Activated T-cell treated with anti-CD3 and anti-CD28 coated beads, Interleukin-2, amount 50 U/mL, for 72 hours (primary cell): ENCODE measurements at places on chromosomes 13 and 19. TPM values are rescaled to one million over a fixed set of nuclear protein-coding genes. Genes with fewer than 3 reads are reported as not detected.

Gene TPTE2
- total RNA-seq, result 0.30 TPM

Gene HNRNPA1L2
- total RNA-seq, result 12.3 TPM

DNA sequence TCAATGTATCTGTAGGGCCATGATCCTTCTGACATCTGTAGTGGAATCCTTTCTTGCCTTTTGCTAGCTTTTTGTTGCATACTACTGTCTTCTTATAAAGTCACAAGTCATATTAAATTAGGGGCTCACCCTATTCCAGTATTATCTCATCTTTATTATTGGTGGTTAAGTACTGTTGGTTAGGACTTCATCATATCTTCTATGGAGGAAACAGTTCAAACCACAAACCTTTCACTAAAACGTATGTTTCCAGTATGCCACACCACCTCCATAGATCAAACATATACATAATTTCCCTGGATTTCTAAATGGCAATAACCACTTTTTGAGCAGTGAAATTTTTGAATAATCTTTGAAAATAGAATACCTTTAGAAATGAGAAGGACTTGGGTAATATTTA lies 62.8 kb upstream of the PCDH9 start:
- no peak for DNase-seq

- peak; percentile 76 for DNase-seq
These were observed 1.2 kb downstream of the ZFP36 start for GRCh38 chr19:39407660-39408391.

- DNase-seq, result no peak
These were observed 134.7 kb downstream of the MTUS2 start for GRCh38 chr13:28954810-28955209.

DNA sequence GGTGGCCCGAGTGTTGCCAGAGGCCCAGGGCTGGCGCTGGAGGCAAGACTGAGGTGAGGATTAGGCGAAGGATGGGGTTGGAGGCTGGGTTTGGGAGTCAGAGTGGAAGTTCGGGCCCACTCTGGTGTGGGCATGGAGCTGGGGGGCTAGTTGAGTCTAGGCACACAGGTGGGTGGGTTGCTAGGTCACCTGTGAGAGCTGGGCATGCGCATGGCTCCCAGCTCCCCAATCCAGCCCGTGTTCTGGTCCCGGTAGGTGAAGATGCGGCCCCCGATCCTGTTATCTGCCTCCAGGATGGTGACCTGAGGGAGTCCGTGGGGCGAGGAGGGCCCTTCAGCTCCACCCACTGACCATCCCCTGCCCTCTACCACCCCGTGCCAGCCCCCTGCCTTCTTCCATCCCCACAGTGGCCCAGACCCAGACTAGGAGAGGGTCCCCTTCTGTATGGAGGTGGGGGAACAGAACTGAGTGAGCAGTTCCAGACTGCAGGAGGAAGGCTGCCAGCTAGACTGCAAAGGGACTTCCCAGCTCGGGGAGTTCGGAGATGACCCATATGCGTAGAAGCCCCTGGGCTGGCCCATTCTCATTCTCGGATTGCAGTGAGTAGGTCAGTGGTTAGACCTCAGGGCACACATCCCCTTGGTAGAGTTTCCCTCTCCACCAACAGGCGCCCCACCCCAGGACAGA lies 1.7 kb downstream of the IL4I1 start:
- DNase-seq, result peak; percentile 76

GRCh38 chr13:80010846-80011245 lies 330.1 kb downstream of the SPRY2 start:
- DNase-seq, result no peak

GRCh38 chr13:71625694-71626093 lies 241.3 kb downstream of the DACH1 start:
- DNase-seq, result no peak
